NCI-H446 (cell line): ENCODE measurements at places on chromosomes 12 and 14.

GRCh38 chr14:99064262-99064954, 207.6 kb downstream of the BCL11B start:
- DNase-seq, result no peak

DNA sequence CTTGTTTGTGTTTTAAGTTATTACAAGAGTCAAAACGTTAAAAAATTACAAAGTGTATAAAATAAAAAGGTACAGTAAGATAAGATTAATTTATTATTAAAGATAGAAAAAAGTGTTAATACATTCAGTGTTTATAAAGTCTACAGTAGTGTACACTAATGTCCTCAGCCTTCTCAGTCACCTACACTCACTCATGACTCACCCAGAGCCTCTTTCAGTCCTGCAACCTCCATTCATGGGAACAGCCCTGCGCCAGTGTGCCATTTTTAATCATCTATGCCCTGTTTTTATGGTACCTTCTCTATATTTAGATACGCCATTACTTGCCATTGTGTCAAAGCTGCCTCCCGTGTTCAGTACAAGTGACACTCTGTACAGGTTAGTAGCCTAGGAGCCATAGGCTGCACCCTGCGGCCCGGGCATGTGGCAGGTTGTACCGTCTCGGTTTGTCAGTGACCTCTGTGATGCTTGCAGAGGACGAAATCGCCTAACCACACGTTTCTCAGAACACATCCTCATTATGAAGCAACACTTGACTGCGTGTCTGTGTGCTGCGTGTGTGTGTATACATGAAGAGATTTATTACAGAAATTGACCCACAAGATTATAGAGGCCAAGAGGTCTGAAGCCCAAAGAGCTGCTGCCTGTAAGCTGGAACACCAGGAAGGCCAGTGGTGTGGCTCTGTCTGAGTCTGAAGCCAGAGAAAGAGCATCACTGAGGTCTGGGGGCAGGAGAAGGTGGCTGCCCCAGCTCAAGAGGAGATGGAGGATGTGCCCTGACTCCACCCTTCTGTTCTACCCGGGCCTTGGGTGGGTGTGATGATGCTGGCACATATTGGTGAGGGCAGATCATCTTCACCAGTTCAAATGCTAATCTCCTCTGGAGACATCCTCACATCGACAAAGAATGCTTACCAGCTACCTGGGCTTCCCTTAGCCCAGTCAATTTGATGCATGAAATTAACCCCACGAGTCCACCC, 116.6 kb upstream of the C14orf180 start:
- DNase-seq, result no peak

GRCh38 chr12:53077030-53077429, 2.2 kb downstream of the SPRYD3 start:
- no peak for DNase-seq

DNA sequence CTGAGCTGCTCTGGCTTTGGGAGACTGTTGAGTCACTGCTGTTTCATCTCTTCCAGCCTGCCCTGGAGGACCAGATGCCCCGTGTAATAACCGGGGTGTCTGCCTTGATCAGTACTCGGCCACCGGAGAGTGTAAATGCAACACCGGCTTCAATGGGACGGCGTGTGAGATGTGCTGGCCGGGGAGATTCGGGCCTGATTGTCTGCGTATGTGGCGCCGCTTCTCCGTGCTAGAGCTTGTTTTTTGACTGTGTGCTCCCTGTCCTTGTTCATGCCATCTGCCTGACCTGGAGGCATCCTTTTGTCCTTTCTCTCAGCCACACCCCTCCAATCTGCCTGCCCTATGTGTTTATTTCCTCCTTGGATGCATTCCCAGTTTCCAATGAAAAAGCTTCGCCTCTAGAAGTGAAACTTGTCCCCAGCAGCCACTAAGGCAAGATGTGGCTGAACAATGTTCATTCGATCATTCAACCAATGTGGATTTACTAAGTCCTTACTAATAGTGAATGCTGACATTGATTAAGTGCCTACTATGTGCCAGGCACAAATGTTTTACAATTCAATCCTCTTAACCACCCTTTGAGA, 98.6 kb downstream of the NT5DC3 start:
- peak; percentile 92 for DNase-seq

DNA sequence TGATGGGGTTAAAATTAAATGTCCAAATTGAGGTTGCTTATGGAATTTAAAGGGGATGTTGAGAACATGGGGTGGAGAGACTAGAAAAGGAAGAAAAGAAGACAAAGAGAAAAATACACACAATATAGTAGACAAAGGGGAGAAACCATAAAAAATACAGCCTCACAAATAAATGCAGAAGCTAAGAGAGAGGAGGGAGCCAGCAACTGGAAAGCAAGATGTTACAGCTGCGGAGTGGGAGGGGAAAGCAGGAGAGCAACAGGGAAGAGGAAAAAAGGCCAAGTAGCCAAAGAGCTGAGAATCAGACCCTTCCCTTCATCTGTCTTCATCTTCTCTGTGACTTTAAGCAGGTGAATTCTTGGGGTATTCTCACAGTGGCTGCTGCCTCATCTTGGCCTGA, 39.7 kb upstream of the SMUG1 start:
- no peak for DNase-seq

GRCh38 chr12:101920906-101921305, 43.5 kb downstream of the DRAM1 start:
- DNase-seq, result no peak

DNA sequence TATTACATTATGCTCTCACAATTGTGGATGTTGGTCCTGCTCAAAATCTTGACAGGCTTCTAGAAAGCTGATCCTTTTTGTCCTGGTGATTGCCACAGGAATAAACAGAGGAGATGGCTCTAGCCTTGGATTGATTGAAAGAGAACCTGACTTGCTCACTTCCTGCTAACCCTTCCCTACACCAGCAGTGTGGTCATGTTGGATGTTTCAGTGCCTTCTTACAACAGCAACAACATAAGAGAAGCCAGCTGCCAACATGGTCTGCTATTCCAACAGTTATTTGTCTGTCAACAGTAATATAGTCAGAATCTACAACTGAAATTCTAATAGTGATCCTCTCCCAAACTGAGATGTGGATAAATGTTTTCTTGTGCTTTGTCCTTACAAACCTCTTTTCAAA, 311.6 kb upstream of the DIO2 start:
- DNase-seq, result no peak

GRCh38 chr14:89650077-89650978, 233.3 kb upstream of the FOXN3 start:
- no peak for DNase-seq

GRCh38 chr12:49897276-49897675, 6.4 kb downstream of the FAIM2 start:
- no peak for DNase-seq

GRCh38 chr12:68451261-68452077, 119.3 kb upstream of the MDM1 start:
- DNase-seq, result peak; percentile 45

DNA sequence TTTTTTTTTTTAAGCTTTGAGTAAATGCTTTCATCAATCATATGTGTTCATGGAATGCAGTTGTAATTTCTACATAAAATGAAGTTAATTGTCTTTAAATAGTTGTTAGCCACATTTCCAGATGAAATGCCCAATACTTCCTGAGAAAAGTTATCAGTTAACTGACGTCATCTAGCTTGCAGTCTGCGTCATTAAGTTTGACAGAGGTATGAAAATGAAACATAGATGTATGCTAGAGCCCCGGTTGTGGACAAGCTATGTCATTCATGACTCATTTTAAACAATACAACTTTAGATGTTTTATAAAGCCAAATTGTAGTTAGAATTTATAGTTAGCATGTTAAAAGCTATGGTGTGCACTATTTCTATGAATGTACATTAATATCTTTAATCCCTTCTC, 90.7 kb downstream of the PLEKHA5 start:
- no peak for DNase-seq

DNA sequence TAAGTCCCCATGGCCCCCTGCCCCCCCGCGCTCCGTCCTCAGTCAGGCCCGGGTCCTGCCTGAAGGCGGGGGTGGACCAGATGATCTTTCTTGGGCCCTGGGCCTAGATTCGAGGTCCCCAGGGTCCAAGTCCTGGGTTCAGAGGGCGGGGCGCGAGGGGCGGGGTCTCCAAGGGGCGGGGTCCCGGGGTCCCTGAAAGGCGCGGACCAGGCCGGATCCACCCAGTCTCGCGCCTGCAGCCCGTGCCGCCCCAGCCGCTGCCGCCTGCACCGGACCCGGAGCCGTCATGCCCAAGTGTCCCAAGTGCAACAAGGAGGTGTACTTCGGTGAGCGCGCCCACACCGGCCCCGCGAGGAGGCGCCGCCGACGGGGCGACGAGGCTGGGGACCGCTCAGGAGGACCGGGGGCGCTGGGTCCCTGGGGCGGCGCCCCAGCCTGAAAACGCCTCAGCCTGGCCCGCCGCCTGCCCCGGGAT, 325 bp downstream of the CRIP1 start:
- DNase-seq, result no peak

DNA sequence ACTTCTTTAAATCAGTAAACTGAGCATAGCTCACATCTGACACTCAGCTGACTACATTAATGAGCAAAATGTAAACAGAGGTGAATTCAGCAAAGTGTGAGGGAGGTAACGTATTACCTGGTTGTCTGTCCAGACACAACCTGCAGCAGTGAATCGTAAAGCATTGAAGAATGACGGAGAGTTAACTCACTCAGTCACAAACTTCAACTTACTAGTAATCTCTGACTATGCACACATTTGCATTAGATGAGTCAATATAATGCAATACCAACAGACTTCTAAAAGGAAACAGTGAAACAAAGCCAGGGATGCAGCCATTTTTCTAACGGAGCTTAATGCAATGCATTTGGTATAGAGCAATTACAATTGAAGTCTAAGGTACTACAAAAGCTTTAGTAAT, 40.0 kb downstream of the STX2 start:
- DNase-seq, result no peak

GRCh38 chr12:93056971-93057535, 128.0 kb upstream of the EEA1 start:
- no peak for DNase-seq

DNA sequence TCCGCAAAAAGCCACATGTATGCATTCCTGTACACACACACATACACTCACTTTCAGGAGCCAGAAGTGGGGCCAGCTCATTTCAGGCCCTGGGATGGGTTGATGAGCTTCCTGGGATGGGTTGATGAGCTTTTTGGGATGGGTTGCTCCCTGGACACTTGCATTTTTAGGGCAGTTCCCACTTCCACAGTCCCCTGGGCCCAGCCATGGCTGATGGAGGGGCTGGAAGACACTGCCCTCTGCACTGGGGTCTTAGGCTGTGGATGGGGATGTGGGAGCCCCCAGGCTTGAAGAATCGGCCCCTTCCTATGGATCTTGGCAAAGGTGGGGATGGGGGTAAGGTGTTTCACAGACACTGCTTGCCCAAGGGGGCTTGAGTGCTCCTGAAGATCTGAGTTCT, 12.7 kb downstream of the ACVRL1 start:
- no peak for DNase-seq

DNA sequence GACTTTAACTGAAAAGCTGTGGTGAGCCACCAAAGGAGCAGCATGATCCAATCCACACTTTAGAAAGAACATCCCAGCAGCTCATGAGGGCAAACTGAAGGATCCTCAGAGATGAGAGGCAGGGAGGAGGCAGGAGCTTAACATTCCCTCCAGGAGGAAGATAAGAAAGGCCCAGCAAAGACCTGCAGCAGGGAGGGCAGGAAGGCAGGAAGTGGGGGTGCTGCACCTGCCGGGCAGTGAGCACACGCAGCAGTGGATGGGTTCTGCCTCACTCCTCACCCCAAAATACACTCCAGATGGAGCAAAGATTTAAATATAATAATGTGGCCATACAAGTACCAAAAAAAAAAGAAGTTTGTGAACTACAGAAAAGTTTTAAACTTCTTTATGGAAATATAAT, 48.4 kb downstream of the GCH1 start:
- DNase-seq, result no peak

DNA sequence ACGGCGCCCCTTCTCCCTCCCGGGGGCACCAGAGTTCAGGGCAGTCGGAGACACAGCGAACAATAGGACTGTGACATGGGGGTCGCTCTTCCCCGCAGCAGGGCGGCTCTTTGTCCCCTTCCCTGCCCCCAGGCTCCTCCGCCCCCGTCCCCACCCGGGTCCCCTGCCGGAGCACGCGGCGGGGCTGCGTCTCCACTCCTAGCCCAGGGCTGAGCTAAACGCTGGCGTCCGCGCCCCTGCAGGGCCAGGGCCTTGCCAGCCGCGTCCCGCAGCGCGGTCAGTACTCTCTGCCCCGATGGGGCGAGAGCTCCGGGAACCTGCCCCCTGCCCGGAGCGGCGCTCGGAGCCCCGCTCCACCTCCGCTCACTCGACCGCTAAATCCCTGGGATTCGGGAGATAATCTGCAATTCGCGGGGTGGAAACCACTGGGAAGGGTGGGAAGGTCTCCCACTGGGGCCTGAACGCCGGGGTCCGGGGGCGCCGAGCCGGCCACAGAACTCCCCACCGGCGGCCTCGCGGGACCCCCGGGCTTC, 825 bp upstream of the CCDC85C start:
- DNase-seq, result no peak

- no peak for DNase-seq
Observed at GRCh38 chr12:70683976-70684375, 46.7 kb upstream of the PTPRB start.

- DNase-seq, result no peak
Observed at GRCh38 chr14:22073801-22074200, 400.2 kb upstream of the OR4E1 start.

DNA sequence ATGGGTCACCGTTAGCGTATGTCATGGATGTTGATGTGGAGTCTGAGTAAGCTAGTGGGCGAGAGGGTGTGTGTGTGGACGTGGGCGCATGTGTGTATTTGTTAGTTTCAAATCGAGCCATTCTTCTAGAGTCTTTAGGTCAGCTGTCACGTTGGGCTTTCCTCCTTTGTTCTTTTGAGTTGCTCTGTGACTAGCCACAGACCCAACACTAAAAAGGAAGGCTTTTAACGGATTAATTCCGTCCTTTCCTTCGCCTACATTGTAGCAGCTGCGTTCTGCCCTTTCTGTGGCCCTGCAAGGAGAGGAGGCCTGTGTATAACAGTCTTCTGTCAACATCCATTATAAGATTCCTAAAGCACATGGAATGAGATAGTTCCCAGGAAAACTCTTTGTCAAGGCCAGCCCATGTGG, 117.2 kb upstream of the DNM1L start:
- no peak for DNase-seq

DNA sequence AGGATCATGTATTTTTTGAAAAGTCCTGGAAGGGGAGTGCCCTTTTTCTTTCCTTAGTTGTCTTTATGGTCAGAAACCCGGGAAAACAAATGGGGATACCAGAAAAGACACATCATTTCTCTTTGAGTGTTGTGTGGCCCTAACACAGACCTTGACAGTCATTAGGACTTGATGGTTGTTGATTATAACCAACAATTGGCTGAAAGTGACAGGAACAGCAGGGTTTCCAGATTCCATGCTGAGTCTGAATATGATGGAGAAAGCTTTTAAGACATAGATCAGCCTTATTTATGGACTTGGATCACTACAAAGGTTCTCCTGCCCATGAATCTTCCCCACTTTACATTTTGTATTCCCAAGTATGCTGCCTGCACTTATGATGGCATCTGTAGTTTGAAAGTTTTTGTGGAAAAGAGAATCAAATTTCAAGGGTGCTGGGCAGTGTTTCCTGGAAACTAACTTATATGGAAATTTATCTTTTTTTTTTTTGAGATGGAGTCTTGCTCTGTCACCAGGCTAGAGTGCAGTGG, 30.4 kb downstream of the POLR3B start:
- no peak for DNase-seq

- DNase-seq, result no peak
Observed at GRCh38 chr12:1590221-1590979, 4.0 kb downstream of the FBXL14 start.

GRCh38 chr14:95531473-95531872, 3.4 kb upstream of the GLRX5 start:
- no peak for DNase-seq

GRCh38 chr12:89211456-89211855, 140.8 kb downstream of the DUSP6 start:
- no peak for DNase-seq

GRCh38 chr14:71748196-71748595, 184.0 kb upstream of the RGS6 start:
- DNase-seq, result no peak
